ENCODE measurements at places on chromosomes 5 and 9.

DNA sequence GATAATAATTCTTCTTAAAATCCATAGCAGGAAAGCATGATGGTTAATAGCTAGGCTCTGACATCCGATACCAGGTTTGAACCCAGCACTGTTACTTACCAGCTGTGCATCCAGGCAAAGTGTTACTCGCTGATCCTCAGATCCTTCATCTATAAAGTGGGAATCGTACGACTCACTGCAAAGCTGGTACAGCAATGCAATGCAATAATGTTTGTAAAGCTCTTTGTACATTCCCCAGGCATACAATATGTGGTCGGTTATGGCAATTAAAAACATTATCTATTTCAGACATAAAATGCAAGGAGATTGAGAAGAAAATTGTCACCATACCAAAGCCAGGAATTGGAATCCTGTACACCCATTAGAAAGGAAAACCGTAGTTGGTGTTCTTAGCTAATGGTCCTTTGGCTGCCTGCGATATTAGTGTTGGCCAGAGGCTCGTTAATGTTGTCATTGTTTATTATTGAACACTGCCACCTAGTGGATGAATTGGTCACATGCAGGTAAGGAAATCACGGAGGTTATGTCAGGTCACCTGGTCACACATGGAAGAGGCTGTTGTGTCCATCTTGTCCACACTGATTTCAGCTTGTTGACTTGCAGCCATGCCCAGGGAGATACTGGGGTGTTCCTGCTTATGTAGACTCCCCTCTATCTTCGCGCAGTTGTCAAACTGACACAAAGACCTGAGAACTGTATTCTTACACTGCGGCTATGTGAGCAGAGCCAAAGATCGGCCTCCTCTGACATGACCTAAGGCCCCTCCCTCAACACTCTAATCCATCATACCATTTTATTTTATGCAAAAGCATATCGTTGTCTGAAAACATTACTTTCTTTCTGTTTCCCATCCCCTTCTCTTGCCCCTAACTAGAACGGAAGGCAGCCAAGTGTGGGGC, 87.5 kb upstream of the PPP2R2B start:
- DNase-seq, result peak; percentile 69

DNA sequence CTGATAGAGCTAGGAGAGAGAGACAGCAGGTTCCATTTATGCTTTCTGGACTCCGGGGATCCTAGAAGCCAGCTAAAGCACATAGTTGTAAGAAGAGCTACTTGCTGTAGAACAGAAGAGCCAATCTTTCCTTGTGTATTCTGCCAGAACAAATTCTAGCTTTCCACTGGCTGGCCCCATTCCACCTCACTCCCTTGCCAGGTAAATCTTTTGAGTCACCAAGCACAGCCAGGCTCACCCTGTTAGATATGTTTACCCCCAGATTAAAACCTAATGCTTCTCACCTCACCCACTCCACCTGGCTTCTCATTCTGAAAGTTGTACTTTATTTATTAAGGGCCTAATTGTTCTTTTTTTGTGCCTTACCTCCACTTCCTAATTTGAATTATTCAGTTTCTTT, 48.9 kb upstream of the CHD1 start:
- no peak for DNase-seq

DNA sequence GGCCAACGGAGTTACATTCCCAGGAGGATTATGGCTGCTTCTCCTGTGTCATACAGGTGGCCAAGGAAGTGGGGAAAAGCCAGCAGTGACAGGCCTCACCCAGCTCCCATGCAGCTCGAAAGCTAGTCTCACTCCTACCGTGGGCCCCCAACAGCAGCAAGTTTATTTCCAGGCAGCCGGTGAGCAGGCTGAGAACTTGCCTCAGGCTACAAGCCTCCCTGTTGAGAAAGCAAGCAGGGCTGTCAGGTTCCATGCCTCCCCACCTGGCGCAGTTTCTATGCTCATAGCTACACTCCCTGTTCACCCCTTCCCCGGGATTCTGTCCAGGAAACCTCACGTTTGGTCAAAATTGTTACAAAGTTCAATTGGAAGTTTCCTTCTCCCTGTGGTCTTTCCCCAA, 27.5 kb upstream of the DNAH5 start:
- no peak for DNase-seq

- peak; percentile 1 for DNase-seq
These were observed 138.6 kb upstream of the SPEF2 start for GRCh38 chr5:35478856-35479682.

DNA sequence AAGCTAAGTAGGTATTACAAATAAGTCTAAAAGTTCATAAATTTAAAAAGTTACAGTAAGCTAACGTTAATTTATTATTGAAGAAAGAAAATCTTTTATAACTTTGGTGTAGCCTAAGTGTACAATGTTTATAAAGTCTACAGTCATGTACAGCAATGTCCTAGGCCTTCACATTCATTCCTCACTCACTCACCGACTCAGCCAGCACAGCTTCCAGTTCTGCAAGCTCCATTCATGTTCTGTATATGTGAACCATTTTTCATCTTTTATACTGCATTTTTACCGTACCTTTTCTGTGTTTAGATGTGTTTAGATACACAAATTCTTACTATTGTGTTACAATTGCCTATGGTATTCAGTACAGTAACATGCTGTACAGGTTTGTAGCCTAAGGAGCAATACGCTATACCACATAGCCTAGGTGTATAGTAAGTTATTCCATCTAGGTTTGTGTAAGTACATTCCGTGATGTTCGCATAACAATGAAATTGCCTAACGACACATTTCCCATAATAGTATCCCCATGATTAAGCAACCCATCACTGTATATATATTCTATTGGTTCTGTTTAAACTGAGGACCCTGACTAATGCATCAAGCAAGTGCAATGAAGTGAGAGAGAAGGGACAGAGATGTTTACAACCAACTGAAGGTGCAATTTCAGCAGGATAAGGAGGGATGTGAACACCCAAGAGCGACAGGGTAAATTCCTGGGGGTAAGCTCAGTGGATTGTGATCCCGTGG, 88.9 kb upstream of the TRIO start:
- no peak for DNase-seq

- no peak for DNase-seq
These were observed 79.0 kb downstream of the SYK start for GRCh38 chr9:90880669-90881068.

DNA sequence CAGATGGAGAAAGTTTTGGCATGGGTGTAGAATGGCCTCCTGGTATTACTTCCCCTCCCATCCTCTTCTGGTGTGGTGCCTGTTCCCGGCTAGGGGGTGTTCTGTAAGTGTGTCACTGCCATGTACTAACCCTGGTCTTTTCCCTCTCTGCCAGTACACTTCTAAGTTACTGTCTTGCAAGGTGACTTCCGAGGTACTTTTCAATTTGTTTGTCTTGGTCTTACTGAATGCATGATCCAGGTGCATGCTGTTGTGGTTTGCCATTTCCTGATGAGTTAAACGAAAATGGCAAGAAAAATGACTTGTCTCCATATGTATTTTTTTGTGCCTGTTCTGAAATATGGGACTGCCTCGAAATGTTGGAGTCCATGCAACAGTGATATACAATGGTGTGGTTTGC, 46.0 kb downstream of the C9orf152 start:
- DNase-seq, result no peak

DNA sequence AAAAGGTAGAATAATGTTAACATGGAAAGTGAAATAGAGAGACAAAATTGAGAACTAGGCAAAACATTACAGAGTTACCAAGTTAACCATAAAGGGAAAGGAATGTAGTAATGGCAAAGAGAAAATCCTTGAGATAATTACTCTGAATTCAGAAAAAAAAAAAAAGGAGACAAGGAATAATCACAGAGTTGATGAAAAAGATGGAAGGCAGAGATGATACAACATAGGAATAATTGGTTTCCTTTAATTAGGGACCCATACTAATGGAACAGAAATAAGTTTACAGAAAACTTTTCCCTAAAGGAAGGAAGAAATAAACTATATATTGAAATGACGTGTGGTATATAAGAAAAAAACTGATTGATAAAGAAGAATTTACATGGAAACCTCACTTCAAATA, 254.1 kb upstream of the FBXL7 start:
- no peak for DNase-seq

GRCh38 chr5:77230727-77231470, 20.4 kb downstream of the PDE8B start:
- no peak for DNase-seq

DNA sequence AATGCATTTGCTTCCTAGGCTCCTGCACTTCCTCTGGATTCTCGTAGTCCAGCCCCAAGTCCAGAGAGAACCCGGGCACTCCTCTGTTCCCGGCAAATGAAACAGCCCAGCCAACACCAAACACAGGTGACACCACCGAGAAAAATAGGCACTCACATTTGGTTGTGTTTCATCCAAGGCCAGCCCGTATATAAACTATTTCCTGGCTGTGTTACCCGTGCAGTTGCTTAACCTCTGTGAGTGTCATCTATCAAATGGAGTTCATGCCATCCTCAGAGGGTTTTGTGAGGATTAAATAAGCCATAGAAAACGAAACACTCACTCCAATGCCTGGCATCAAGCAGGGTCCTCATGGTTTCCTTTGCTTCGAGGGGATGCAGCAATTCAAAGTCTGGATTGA, 115.2 kb downstream of the BOD1 start:
- no peak for DNase-seq

GRCh38 chr5:170743876-170744212, 39.7 kb upstream of the GABRP start:
- DNase-seq, result no peak

DNA sequence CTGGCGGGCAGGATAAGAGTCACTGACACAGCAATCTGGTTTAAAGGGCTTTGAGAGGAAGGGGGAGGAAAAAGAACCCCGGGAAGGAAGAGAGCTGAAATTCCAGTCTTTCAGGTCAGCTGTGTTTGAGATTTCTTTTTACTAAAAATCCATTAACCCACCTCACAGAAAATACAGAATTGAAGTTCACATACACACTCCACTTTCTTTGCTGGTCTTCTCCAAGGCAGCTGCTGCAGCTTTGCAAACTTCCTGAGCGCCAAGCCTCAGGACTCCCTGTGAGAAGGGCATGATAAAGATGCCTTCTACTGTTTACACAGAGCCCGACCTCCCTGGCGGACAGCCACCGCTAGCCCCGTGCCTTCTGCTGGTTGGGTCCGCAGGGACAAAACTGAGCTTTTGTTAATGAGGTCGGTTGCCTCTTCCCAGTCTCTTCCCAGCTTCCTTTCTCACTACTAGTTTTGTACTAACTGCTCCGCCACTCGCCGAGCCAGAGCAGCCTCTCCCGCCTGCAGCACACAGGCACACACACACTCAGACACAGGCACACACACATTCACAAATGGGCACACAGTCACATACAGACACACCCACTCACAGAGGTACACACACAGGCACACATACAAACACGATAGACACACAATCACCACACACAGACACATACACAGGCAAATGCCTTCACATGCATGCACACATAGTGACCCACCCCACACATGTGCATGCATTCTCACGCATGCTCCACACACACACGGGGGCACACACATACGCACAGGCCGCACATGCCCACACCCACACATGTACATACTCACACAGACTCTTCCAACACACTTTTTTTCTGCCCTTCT, at the start of gene FREM1:
FREM1 (minus strand) TSS at position 468 of the 845 bp plus-strand sequence. CDS start 41,451 bp downstream, outside the sequence.
- DNase-seq, result no peak
